ENCODE measurements at places on chromosomes 7 and 10.

- no peak for DNase-seq
Observed at GRCh38 chr10:44369854-44370253, 15.0 kb downstream of the CXCL12 start.

DNA sequence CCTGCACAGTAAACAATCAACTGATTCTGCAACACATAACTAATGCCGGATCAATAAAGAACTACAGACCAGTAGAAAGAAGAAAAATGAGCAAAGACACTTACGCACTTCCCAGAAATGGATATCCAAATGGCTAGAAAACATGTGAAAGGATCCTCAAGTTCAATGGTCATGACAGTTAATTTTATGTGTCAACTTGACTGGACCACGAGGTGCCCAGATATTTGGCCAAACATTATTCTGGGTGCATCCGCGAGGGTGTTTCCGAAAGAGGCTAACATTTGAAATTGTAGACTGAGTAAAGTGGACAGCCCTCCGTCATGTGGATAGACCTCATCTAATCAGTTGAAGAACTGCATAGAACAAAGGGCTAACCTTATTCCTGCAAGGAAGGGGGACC is 102.0 kb downstream of the SFMBT2 start:
- no peak for DNase-seq

DNA sequence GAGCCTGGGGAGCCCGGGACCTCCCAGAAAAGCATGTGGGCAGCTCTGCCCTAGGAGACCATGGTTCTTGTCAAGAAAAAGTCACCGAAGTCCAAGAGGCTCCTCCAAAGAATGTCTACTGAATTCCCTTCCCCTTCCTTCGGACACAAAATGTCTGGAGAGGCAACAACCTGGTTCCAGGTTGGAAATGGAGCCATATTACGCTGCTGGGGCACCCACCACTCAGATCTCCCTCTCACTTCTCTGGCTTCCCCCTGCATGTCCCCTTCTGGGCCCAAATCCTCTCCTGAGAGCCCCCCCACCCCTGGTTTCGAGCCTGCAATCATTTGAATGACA is 52.6 kb downstream of the RGS10 start:
- no peak for DNase-seq

DNA sequence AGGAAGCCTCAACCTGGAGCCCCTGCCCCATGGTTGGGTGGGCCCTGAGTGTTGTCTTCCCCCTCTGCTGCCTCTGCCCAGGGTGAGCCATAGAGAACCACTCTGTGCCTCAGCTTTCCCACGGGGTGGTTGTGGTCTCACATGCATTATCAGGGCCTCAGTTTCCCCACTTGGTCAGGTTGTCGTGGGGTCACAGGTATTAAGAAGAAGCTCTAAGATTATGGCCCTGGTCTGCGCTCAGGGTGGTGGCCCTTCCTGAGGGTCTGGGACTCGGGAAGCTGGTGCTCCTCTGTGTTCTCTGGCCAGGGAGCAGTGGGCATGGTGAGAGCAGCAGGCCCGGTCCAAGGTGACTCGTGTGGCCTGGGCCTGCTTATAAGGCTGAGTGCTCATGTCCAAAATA is 17.8 kb downstream of the LRRC27 start:
- no peak for DNase-seq

DNA sequence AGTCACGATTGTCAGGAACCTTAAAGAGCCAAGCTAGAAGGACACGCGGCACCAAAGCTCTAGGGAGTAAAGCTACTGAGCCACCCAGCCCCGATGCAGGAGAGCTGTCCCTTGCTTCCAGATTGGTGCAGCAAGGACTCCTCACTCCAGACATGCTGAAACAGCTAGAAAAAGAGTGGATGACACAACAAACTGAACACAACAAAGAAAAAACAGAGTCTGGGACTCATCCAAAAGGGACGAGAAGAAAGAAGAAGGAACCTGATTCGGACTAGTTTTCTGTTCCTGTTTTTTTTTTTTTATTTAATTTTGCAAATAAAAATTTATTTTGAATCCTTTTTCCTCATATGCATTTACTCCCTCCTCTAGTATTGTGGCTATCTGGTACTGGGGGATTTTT is 11.4 kb upstream of the HKDC1 start:
- no peak for DNase-seq

GRCh38 chr7:155278921-155279320 is 18.8 kb upstream of the INSIG1 start:
- DNase-seq, result no peak

DNA sequence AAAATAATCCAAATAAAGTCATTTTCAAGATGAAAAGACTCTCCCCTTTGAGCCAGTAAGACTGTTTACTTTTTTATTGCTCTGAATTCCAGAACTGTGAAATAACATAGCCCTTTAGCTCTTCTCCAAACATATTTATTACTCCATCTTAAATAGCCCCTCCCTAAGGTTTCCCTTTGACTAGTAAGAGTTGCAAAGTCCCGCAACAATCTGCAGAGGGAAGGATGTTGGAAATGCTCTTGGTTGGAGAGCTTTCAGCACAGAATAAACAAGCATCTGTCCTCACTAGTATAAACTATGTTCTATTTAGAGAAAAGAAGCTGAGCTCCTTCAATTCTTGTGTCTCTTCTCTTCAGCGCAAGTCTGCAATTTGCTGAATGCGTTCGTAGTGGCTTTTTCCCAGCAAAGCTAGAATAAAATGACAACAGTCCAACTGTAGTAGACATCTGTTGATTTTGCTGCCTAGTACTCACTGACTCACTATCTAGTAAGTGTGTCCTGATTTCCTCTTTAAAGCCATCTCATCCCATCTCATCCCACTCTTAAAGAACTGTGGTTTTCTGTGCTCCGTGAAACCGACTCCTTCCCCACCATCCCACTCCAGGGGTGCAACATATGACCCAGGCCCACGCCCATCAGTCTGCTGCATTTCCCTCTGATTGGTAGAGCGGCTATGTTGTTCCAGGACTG is 104.0 kb downstream of the FAM107B start:
- DNase-seq, result no peak

GRCh38 chr7:81908220-81908619 is 138.4 kb upstream of the HGF start:
- DNase-seq, result no peak

- no peak for DNase-seq
Observed at GRCh38 chr7:93374345-93374940, 142.3 kb downstream of the VPS50 start.

- DNase-seq, result no peak
Observed at GRCh38 chr7:7595451-7595850, 28.8 kb downstream of the MIOS start.

DNA sequence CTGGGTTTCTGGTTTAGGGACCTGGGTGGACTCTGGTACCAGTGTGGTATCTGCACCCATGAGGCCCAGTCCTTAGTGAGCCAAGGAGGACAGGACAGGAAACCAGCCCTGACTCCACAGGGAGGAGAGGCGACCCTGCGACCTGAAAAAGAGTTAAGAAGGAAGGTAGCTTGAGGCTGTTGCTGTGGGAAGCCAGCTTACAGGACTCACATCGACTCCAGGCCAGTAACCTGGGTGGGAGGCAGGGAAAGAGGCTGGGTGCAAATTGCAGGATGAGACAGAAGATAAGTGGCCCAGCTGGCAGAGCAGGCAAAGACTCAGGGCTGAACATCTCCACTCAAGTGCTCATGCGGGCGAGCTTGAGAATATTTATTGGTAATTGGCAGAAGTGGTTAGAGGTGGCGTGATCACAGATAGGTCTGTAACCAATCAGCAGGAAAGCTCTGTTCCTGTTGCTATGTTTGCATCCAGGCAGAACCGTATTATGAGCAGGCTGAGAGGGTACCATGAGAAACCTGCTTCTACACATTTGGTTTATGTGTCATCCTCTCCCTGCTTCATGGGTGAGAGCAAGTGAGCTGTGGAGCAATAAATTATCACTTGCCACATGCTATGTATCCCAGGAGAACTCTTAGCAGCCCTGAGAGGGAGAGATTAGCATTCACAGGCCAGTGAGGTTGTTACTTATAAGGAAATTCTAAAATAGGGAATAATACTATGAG is 11.0 kb downstream of the TLL2 start:
- no peak for DNase-seq

- DNase-seq, result no peak
Observed at GRCh38 chr7:65749518-65749917, 123.4 kb upstream of the VKORC1L1 start.

- DNase-seq, result no peak
Observed at GRCh38 chr7:151280388-151281019, 32.0 kb upstream of the SMARCD3 start.

DNA sequence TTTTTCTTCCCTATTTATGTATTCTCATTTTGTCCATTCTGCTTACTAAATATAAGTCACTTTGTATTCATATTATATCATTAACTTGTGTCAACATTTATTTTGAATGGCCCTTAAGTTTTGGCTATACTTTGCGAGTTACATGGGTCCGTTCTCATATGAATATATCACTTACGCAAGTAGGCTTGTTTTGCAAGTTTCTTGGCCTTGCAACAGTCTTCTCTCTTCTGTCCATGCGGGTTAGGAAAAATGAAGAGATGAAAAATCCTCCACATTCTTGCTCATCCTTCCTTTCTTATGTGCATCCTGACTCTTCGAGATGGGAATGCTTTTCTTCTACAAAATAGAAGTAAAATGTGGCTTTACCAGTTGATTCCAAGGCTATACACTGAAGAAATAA is 82.8 kb downstream of the GPR158 start:
- DNase-seq, result no peak
